NCI-H526 treated with DMSO at 0.1 percent for 48 hours (cell line): ENCODE measurements at places on chromosomes 4 and X.

DNA sequence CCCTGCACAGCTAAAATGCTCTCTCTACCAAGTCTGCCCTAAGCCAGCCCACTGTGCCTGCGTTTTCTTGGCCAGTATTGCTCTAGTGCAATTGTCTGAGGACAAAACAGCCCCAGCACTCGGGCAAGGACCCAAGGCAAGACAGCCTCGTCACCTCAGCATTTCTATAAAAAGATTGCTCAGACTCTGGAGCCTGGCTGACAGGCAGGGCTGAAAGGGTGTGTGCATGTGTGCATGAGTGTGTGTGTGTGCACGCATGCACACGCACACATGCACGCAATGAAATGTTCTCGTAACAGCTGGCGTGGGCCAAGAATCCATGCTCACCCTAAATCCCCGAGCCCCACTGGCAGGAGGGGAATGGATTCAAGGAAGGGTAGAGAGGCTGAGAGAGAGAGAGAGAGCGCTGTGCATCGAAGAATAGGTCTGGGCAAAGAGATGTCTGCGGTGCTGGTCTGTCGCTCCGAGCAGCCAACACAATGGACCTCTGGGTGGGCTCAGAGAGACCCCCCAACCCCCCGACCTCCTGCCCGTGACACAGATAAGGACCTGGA is 579.2 kb downstream of the BCOR start:
- no peak for DNase-seq

DNA sequence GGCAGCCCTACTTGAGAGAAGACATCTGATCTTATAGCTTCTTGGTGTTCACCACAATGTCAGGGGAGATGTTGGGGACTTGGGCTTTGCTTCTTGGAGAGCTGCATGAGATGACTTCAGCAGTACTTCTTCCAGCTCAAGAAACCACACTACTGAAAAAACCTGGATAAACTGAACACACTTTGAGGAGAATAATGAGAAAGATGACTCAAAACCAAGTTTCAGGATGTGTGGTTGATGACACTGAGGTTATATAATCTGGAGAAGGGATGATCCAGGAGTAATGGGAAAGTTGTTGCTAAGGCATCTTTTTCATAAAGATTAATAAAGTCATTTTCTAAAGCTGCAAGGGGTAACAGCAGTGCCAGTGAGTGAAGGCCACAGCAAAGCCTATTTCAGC is 58.4 kb upstream of the PNPLA4 start:
- DNase-seq: no peak

DNA sequence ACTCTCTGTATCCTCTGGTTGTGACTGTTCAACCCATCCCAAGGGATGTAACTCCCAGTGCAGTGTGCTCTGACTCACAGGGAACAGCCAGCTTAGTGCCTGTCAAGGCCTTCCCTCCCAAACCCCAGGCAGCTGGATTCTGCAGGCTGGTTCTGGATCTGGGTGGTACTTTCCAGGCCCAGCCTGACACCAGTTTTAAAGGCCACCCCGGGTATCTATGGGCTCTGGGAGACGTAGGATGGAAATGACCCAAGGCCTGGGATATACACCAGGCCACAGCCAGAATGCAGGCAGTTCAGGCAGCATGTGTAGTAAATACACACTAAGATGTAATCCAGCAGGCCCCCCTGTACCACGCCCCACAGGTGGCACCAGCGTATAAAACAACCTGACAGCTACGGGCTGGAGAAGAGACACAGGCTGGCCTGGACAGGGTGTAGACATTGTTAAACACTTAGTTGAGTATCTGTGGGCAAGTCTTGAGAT is 64.2 kb downstream of the SPINK2 start:
- no peak for DNase-seq

GRCh38 chr4:85419103-85419502 is 55.8 kb upstream of the ARHGAP24 start:
- DNase-seq: no peak

DNA sequence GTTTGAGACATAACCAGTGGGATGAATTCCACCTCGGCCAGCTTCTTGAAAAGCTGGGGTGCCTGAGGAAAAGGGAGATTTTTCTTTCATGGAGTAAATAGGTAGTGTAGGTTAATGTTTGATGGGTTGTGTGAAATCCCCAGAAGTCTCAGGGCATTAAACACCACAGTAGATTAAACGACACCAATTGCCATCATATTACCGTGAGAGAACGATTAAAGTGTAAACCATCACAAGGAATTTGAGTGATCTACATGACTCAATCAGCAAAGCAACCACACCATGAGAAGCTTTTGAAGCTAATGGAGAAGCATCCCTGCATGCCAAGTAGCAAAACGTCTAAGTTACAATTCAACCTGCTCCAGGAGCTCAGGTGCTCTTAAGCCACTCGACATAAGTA is 322.5 kb upstream of the GATB start:
- no peak for DNase-seq

- no peak for DNase-seq
Observed at GRCh38 chr4:54001668-54002365, 62.6 kb downstream of the CHIC2 start.

- no peak for DNase-seq
Observed at GRCh38 chr4:80207172-80207583, 9.9 kb downstream of the PRDM8 start.

DNA sequence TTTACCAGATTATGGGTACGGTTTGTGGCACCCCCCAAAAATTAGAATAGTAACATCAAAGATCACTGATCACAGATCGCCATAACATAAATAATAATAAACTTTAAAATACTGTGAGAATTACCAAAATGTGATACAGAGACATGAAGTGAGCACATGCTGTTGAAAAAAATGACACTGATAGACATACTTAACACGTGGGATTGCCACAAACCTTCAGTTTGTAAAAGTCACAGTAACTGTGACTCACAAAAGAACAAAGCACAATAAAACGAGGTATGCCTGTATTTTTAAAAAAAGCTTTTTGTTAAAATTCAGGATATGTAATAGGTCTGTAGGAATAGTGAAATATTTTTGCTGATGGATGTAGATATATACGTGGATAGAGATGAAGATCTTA is 93.4 kb downstream of the TET2 start:
- DNase-seq: no peak

- no peak for DNase-seq
Observed at GRCh38 chrX:69221239-69222102, 56.2 kb upstream of the PJA1 start.

GRCh38 chr4:79650217-79650616 is 242.2 kb upstream of the GK2 start:
- DNase-seq: no peak

DNA sequence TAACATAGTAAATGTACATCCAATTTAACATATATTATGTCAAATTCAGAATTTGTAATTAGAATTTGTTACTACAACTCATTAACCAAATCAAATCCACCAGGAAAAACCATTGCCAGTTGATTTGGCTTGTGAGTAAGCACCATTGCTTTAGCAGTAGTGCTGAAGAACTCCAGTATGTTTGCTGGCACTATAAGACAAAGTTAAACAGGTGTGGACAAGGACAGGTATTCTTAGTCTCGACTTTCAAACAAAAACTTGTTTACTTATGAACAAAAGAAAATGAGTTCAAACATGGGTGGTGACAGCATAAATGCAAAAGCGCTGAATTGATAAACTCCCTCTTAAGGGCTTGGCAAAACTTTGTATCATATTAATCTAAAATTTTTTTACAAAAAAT is 1.3 kb upstream of the ADH7 start:
- no peak for DNase-seq

- DNase-seq: no peak
Observed at GRCh38 chr4:128543696-128544095, 256.1 kb upstream of the PGRMC2 start.

DNA sequence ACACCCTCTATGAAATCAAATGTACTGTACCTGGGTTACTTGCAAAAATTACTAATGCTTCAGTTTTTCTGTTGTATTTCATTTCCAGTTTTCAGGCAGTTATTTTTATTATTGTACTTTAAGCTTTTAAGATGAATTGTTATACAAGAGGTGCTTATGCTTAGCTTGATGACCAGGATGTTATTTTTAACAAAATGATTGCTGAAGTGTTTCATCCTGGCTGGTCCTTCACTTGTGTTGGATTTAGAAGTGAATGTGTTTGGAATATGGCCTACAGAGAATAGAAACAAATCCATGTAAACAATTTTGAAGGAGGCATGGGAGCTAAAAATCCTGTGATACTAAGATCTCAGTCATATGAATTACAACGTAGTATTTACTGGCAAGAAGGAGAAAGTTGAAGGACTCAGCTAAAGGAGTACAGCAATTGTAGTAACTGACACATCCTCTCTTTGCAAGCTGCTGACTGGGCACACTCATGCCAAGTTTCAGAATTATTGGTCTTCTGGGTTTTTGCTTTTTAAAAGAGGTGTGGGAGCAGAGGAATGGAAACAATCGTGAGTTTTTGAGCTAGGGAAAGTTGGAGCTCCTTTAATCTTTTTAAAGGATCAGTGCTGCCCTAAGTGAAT is 9.2 kb downstream of the UBE2A start:
- no peak for DNase-seq

- DNase-seq: no peak
Observed at GRCh38 chr4:14333616-14334015, 668.7 kb upstream of the CPEB2 start.

GRCh38 chrX:56794404-56795230 is 65.6 kb downstream of the NBDY start:
- DNase-seq: no peak

GRCh38 chr4:140790765-140791164 is 34.6 kb upstream of the TBC1D9 start:
- DNase-seq: no peak

DNA sequence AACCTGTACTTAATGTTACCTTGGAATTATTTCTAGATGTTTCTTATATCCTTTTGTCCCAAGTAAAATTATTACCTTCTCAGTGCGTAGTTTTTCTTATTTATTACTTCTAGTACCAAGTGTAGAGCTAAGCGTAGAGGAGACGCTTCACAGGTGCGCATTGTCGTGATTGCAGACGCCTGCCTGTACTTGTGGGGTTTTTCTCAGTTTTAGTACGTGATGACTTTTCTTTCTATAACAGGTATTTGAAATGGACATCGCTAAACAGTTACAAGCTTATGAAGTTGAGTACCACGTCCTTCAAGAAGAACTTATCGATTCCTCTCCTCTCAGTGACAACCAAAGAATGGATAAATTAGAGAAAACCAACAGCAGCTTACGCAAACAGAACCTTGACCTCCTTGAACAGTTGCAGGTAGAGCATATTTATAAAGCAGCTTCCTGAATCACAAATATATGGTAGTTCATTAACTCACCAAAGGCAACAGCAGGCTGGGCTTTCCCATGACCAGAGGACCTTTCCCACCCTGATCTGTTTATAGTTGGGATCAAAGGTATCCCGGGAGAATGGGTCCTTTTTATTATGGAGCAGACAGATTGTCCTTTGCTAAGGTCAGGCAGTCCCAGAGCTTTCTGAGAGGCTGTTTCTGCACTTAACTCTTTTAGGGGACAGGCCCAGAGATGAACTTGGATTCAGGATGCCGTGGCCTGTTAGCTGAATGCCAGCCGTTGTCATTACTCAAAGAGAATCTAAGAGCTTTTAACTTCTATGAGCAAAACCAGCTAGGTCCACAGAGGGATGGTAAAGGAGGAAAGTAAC is 172.9 kb downstream of the PTTG2 start:
- DNase-seq: no peak

GRCh38 chr4:73447671-73448070 is 11.7 kb downstream of the AFP start:
- DNase-seq: no peak

- DNase-seq: no peak
Observed at GRCh38 chrX:76802708-76803107, 375.2 kb downstream of the MAGEE1 start.

DNA sequence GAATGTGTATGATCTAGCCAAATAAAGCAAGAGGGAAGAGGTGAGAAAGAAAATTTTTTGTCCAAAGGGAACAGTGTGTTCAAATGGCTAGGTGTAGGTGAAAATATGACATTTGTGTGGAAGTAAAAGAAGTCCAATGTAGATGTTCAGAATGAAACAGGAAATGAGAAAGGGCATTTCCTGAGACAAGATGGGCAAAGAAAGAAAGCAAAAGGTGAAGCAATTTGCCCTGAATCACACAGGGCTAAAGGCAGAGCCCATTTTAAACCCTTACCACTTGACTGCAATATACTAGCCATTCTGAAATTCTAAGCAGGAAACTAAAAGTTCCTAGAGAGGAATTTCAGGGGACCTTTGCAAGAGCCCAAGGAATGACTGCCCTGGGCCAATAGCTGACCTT is 36.0 kb downstream of the CLOCK start:
- no peak for DNase-seq

DNA sequence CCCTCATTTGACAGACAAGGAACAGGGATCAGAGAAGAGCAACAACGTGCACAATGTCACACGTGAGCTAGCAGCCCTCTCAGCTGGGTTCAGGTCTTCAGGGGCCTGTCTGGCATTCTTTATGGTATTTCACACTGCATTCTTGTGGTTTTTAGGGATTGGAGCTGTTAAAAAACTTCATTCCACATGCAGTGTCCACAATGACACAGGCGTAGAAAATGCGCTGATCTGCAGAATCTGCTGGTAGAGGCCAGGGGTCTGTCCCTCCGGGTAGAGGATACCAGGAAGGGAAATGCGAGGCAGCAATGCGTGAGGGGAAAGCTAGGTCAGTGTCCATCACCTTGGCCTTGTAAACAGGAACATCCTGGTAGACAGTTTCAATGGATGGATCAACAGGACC is 36.6 kb downstream of the MAP7D3 start:
- no peak for DNase-seq

- no peak for DNase-seq
Observed at GRCh38 chr4:31084806-31085416, 364.7 kb downstream of the PCDH7 start.

DNA sequence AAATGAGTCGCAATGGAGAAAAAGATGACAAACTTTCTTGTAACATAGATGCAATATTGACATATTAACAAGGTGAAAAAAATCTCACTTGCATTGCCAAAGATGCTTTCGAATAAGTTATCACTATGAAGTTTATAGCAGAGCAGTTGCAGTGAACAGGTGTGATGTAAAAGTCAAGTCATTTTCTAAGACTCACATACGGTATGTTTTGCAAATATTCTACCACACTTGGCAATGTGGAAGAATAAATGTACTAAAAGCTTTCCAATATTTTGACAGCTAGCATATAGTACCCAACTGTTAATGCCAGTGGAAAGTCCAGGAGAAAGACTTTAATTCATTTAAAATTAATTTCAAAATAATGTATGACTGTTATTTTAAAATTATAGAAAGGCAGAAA is 76.5 kb downstream of the GALNTL6 start:
- DNase-seq: no peak

- DNase-seq: no peak
Observed at GRCh38 chr4:1349359-1350168, 2.6 kb downstream of the UVSSA start.
